ENCODE measurements at places on chromosomes 7 and 10.

DNA sequence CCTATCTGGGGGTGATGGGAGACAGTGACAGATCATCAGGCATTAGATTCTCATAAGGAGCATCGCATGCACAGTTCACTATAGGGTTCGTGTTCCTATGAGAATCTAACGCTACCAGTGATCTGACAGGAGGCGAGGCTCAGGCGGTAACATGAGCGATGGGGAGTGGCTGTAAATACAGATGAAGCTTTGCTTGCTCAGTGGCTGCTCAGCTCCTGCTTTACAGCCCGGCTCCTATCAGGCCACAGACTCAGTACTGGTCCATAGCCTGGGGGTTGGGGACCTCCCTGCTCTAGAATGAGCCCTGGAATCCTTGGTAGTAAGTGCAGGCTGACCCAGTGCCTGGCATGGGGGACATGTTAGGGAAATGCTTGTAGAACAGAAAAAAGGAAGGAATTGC lies 426.0 kb downstream of the TYW1 start:
- no peak for DNase-seq

GRCh38 chr7:31707089-31707488 lies 20.1 kb downstream of the PPP1R17 start:
- DNase-seq: no peak

DNA sequence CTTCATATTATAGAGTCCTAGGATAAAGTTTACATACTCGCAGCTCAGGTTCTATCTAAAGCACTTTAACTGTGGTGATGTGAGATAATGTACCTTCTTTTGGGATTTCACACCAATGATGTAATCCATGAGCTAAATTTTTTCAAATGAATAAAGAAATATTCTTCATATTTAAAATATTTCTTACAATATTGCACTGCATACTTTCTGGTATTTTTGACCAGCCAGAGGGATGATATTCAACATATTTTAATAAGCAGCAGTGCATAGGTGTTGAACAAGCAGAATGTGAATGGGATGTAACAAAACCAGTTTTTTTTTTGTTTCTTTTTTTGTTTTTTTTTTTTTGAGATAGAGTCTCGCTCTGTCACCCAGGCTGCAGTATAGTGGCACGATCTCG lies 73.2 kb upstream of the TRIM24 start:
- DNase-seq: no peak

DNA sequence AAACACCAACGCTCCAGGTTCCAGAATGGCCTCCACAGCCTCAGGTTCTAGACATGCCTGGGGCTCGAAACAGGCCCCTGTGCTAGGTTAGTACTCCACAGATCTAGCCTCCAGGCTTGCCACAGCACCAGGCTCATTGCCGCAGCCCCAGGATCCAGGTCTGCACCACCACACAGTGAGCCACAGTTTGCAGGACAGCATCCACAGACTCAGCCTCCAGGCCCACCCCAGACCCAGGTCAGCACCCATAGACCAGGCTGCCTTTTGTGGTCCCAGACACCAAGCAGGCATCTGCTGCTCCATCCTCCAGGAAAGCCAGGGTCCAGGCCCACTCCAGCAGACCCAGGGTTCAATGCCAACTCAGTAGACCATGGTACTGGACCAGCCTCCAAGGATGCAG lies 132.3 kb upstream of the VSTM2A start:
- DNase-seq: no peak

GRCh38 chr10:58356756-58357155 lies 21.9 kb downstream of the UBE2D1 start:
- DNase-seq: no peak

GRCh38 chr10:129321727-129322126 lies 145.3 kb upstream of the MGMT start:
- DNase-seq: no peak

GRCh38 chr10:84548869-84549268 lies 220.5 kb downstream of the CCSER2 start:
- DNase-seq: peak; percentile 22

- DNase-seq: peak; percentile 51
These were observed 649 bp downstream of the SCD start for GRCh38 chr10:100347568-100348195.

- no peak for DNase-seq
These were observed 453.3 kb downstream of the DGKB start for GRCh38 chr7:14449291-14449690.

- no peak for DNase-seq
These were observed 47.3 kb downstream of the NKX6-2 start for GRCh38 chr10:132738454-132739224.

DNA sequence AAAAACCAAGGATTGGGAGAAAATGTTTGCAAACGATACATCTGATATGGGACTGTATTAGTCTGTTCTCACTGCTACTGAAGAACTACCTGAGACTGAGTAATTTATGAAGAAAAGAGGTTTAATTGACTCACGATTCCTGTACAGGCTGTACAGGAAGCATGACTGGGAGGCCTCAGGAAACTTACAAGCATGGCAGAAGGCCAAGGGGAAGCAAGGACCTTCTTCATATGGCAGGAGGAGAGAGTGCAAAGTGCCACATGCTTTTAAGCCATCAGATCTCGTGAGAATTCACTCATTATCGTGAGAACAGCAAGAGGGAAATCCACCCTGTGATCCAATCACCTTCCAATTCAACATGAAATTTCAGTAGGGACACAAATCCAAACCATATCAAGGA lies 11.0 kb downstream of the ZNF713 start:
- DNase-seq: peak; percentile 14

GRCh38 chr7:48471196-48471595 lies 299.9 kb downstream of the ABCA13 start:
- no peak for DNase-seq

DNA sequence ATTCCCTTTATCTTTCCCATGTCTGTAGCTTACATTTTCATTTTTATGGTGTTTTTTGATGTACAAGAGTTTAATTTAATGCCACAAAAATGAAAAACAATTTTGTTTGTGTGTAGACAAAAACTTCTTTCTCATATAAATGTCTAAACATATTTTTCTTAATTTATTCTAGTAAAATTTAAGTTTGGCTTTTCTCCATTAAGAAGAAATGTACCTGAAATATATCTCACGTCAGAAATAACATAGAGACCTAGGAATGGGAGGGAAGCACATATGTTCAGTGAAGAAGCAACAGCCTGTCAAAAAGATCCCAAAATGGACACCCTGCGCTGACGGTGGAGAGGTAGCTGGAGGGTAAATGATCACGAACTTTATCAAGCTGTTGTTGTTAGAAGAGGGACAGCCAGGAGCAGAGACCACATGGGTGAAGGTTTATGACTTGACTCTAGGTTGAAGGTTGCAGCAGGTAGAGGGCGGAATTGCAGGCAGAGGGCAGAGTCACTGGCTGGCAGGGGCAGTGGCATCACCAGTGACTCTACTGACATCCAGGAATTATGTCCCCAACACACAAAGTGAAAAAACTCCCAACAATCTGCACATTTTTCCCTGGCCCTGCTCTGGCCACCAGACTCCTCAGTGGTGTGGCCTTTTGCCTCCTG lies 225.9 kb upstream of the PRSS58 start:
- DNase-seq: no peak

DNA sequence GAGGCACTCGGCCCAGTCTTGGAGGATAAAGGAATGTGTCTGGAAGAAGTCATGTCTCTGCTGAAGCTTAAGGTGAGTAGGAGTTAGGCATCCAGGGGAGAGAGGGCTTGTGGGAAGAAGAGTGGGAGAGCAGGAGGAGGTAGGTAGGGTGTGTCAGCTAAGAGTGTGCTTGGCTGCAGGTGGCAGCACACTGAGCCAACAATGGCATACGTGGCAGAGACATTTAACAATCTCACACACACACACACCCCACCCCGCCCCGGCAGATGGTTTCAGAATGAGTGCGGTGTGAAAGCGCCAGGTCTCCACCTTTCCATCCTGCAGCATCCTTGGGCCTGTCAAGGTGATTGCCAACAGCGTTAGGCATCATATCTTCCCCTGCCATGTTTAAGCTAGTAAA lies 11.2 kb upstream of the ARPC1A start:
- no peak for DNase-seq

- DNase-seq: no peak
These were observed 11.5 kb upstream of the HHEX start for GRCh38 chr10:92678206-92678605.

DNA sequence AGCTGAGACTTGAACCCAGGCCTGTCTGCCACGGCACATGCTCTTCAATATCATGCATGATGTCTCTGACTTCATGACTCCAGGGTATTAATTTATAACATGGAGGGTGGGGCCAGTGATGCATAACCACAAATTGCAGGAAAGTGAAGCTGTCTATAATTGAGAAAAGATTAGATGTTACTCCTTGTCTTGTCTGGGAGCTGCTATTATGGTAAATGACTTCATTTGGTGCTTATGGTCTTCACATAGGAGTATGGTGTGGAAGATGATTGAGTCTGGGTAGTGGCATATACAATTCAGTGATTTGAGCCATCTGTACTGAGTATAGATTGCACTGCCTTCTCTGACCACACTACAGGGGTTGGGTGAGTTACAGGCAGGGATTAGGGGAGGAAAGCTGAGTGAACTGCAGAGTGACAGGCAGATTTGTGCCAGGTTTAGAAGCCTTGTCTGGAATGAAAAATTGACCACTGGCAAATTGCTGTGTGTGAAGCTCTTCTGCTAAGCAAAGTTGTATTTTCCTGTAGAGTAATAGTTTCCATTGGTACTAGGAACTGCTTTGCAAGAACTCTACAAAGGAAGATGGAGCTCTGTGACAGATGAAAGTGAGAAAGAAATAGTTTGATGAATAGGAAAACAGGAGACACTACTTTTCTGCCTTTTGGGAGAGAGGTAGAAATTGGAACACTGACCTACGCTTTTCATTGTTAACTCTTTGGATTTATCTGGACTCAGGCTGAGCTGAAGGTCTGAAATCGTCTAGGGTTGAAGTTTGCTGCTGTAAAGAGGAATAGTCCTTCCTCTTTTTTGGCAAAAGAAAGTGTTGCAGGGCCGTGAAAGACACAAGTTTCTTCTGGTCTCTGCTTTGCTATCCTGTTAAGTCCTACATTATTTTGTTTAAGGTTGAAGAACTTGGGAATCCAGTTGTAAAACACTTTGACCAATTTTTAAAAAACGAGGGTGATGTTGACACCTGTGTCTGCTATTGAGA lies 2.7 kb downstream of the SND1 start:
- peak; percentile 59 for DNase-seq

DNA sequence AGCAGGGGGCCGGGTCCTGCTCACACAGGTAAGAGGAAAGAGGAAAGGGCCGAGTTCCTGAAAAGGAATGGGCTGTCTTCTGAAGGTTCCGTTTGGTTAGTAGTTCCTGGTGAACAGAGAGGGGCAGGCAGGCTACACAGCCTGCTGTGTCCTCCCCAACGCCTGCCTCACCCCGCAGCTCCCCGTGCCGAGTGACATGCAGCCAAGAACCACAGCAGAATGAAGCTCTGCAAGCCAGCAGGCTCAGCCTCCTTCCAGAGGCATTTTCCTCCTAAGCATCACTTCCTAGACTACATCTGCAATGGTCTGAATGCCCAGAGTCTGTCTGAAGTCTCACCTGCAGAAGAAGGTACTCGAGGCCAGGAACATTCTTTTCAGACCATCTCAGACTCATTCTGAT lies 202.4 kb upstream of the TCERG1L start:
- DNase-seq: no peak
